HCEC 1CT (cell line): ENCODE measurements at places on chromosomes 3 and 15.

DNA sequence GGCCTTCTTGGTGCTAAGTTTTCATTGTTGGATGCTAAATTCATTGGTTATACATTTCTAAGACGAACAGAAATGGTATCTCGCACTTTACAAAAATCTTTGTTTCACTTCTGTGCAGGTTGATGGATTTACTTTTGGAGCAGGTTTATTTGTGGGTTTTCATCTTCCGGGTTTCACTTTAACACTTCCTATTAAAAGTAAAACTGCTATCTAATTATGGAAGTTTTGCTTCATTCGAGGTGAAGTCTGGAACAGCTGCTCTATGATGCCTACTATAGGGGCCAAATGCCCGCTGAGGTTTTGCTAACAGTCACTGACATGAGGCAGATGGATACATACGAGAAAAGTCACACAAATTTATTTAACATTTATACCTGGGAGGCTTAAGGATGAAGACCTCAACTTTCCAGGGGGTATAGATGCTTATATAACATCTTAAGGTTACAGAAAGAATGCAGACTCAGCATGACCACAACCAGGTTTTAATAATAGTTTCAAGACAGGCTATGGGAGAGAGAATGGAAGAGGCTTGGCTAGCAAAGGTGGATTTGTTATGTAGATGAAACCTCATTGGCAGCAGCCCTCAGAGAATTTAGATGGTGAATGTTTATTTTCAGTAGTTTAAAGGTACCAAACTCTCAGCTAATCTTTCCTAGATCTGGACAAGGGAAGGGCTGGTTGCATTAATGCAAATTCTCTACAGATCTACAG, 54.2 kb downstream of the OSTN start:
- no peak for DNase-seq

DNA sequence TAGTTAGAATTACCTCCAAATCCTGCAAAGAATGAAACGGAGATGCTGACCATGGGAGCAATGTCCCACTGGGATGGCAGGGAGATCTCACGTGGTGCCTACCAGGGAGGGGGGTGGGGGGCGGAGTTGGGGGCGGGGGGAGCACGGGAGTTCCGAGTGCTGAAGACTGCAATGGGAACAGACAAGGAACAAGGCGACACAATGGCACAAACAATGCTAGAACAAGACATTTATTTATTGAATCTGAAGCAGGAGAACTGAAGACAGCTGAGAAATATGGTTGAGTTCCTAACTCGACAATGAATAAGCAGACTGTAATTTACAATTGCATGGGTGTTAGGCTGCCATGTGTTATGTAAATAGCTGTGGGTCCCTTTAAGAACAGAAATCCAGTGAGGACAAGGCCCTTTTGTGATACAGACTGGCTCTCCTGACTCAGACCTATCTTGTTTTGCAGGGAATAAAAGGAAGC, 91.2 kb downstream of the AQP9 start:
- no peak for DNase-seq

GRCh38 chr3:8276056-8276455, 225.6 kb upstream of the LMCD1 start:
- no peak for DNase-seq

- no peak for DNase-seq
Observed at GRCh38 chr3:70256566-70256965, 55.9 kb downstream of the MDFIC2 start.

- no peak for DNase-seq
Observed at GRCh38 chr15:36422631-36423030, 156.8 kb upstream of the CDIN1 start.

GRCh38 chr15:27670486-27671209, 428.5 kb downstream of the OCA2 start:
- DNase-seq, result no peak

DNA sequence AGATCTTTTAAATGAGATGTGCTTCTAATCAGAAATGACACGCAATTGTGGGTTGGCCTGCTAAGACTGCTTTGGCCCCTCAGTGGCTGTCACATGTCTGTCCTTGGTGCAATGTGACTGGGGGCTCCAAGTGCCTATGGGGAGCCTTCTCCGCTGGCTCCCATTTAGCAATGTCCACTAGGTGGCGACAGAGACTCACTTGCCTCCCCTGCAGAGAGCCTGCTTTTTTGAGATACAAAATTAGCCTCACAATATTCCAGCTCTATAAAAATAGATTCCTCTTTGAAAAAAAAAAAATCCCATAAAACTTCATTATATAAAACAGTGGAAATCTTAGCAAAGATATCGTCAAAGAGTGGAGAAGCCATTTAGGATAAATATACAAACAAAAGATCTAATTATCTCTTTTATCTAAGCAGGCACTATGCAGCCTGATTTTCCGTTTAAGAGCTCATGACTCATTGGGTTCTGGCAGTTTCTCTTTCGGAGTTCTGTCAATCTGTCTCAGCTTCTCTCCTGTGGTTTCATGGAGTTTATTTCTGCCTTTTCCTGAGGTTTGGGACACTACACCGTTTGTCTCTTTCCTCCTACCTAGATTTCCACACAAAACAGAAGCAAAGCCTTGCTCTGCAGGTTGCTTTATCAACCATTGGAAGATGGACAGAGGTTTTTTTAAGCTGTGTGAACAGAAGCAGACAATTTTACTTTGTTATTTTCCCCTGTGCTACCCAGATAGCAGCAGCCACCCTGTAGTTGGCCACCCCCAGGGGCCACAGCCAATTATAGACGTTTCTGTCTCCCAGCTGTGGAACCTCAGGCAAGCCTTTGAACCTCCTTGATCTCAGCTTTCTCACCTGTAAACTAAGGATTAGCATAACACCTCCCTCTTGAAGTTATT, 68.4 kb upstream of the TNFAIP8L3 start:
- peak; percentile 77 for DNase-seq

DNA sequence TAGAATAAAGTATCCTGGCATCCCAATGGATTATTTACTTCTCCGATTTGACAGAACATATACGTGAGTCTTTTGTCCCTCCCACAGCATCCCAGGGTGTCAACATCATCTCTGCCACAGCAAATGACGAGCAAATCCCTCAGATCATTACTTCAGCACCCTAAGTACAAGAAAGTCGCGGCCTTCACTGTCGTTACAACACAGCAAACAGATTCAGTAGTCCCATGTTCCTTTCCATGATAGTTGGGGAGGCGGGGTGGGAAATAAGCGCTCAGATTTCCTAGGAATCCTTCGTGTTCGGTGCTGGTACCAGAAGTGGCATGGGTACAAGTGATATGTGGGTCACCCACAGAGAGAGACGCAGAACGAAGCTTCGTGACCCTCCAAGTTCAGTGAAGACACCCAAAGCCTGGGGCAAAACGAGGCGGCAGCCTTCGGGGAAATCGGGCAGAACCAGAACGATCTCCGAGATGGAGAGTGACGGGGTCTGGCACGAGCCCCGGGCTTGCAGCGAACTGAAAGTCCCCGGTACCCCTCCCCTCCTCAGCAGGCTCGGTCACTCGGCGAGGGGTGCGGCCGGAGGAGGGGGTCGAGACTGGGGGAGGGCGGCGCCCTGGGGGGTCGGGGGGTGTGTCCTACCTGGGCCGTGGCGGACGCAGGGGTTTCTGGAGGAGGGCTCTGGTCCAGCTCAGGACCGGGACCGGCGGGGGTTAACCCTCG, 619 bp downstream of the TTBK2 start:
- peak; percentile 23 for DNase-seq

GRCh38 chr3:136516656-136517055, 235.5 kb downstream of the STAG1 start:
- DNase-seq, result no peak

DNA sequence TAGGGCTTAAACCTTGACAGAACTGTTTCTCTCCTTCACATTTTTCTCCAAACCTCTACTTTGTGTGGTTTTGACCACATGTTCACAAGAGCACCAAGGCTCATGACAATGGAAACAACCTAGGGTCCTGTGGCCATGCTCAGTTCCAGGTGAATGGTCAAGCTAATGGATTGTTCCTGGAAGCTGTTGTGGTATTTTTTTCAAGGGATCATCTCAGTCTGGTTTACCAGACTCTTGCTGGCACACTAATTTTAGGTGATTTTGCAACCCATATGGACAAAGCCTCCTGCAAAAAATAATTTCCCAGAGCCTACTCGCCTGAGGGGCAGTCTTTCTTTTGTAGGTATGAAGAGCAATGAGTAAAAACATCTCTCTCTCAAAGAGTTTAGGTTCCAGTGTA, 67.2 kb downstream of the LSAMP start:
- no peak for DNase-seq

DNA sequence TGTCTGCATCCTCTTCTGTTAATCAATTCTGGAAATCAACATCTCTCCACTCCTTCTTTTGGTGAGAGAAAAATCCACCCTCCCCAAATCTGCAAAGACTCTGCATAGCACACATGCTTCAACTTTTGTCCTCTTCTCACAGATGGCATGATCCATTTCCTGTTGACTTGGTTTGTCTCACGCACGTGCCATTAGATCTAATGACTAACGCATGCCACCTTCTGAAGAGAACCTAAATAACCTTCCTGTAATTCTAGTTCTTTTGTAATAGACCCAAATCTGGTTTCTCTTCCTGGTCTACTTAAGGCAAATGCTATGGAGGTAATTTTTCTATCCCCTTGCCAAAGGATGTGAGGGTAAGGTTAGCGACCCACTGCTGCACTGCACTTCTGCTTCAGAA, 51.0 kb upstream of the ATOSA start:
- DNase-seq, result peak; percentile 33

GRCh38 chr15:46858150-46858549, 859.2 kb upstream of the SEMA6D start:
- no peak for DNase-seq

DNA sequence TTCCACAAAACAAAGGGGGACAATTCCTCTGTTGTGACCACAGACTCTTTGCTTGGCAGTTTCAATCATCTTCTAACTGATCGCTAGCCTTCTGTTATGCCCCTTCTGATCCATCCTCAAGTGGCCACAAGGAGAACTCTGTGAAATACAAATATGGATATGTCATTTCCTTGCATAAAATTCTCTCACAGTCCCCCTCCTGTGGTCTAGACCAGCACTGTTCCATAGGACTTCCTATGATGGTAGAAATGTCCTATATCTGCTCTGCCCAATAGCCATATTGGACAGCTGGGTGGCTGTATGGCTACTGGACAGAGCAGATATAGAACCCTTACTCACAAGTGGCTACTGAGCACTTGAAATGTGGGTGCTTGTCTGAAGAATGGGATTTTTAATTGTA, 25.9 kb upstream of the SNRK start:
- DNase-seq, result peak; percentile 23

DNA sequence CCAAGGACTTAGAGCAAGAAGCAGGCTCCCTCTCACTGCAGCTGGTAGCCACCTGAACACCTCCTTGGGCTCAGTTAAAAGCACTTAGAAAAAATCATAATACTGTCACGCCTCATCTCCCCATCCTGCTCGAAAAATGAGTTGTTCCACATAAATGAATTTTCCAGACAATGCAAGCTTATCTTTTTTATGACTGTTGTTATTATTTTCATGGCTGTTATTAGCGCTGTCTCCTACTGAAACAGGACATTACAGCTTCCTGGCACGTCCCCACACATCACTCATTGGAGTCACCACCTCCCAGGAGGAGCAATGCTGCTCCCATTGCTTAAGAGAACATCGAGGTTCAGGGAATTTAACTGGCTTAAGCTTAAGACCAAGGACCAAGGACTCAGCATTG, 26.5 kb downstream of the CCDC33 start:
- DNase-seq, result no peak

DNA sequence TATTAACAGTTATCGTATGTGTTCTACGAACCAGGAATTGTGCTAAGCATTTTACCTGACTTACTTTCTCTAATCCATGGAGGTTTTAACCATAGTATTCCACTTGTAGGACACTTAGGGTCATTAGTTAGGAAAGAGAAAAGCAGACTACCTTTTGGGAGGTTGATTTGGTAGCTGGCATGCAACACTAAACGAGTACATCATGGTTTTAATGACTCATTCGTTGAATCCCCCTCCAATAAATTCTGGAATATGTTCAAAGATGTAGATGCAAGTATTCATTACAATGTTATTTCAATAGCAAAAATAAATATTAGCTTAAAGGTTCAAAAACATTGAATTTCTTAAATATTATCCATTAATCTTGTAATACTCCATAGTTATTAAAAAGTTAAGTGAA, 162.5 kb downstream of the FMN1 start:
- no peak for DNase-seq

DNA sequence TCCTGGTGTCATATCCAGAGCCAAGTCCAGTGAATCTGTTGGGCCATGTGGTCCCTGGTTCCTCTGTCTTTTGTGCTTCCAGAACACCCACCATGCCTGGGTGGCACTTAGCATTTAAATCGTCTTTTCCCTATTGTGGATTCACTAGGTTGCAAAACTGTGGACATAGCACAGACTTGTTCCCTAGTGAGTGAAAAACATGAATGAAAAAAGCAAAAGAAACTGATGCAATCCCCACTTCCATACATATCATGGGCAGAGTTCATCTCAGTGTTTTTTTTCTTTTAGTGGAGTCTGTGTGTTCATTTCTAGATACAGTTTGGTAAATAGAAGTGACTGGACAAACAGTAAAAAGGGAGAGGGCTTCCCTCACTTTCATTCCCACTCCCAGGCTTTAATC, 170.5 kb downstream of the SLCO3A1 start:
- DNase-seq, result no peak

DNA sequence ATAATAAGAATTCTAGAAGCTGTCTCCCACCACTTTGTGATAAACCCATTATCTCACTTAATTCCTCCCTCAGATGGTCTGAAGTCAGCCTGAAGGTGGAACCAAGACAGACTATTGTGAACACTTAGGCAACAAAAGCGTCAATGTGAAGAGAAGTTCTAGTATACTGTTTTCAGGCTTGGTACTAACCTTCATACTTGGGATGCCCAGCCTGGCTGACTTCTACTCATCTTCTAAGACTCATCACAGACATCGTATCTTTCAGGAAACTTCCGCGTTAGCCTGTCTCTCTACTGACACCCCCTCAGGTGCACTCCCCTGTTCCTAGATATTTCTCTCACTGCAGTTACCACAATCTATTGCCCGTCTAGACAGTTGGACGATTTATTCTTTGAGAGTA, 201.2 kb downstream of the SATB1 start:
- DNase-seq, result no peak

DNA sequence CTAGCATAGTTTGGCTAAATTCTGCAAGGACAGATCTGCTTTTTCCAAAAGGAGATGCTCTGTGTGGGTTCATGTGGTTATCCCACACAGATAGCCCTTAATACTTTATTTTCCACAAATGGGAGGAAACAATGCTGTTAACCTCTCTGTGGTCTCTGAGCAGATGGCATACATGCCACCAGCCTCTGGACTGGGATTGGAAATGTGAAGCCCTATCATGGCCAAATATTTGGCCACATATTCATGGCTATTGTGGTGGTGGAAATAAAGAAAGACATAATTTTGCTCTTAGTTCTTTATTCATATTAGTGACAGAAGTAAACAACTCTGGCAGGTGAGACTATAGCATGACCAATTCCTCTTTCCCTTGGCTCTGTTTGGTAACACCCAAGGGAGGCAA, 726.2 kb downstream of the ROBO1 start:
- DNase-seq, result no peak

GRCh38 chr3:183884097-183884426, 618 bp downstream of the PARL start:
- no peak for DNase-seq
